ENCODE measurements at places on chromosomes 11 and 22. TPM values are rescaled to one million over a fixed set of nuclear protein-coding genes. Genes with fewer than 3 reads are reported as not detected.

DNA sequence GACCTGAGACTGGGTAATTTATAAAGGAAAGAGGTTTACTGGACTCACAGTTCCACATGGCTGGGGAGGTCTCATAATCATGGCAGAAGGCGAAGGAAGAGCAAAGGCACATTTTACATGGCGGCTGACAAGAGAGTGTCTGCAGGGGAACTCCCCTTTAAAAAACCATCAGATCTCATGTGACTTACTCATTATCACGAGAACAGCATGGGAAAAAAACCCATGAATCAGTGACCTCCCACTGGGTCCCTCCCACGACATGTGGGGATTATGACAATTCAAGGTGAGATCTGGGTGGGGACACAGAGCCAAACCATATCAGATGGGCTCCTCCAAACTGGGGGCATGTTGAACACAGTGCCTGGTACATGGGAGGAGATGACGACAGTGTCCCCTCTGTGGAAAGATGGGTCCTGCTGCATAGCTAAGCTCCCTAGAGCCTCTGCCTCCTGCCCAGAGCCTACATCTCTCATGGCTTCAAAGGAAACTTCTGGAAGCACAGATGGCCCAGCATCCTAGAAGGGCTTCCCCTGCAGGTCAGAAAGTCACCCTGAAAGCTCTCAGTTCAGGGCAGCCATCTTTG, 46.1 kb downstream of the MYEOV start:
- peak; percentile 12 for DNase-seq

GRCh38 chr11:58526721-58527120, 18.8 kb upstream of the OR5B21 start:
- DNase-seq, result no peak

DNA sequence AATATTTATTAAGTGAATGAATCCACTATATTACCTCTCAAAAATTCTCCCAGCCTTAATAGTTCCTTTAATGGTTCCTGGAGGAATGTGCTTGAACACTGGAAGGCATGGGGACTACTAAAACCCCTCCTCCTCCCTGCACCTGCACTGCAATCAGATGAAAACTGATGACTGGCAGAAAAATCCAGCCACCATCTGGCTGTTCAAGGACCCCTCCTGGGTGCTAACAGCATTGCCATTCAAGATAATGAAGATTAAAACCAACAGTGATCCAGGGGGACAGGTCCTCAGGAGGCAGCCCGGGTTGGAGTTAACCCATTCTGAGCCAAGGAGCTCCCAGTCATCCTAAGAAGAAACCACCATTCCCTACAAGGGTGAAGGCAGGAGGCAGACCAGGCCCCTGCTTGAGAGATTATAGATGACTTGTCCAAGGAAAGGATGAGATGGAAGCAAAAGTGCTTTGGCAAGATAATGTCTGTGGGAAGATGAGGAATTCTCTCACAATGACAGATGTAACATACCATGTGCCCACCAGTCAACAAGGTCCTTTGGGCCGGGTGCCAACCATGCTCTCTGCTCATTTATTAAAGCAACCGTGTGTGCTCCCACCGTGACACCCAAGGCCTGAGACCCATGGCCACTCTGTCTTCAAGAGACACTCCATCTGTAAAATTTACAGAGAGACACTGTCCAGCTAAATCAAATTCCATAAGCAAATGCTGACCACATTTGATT, 90.6 kb downstream of the LARGE1 start:
- DNase-seq, result no peak

DNA sequence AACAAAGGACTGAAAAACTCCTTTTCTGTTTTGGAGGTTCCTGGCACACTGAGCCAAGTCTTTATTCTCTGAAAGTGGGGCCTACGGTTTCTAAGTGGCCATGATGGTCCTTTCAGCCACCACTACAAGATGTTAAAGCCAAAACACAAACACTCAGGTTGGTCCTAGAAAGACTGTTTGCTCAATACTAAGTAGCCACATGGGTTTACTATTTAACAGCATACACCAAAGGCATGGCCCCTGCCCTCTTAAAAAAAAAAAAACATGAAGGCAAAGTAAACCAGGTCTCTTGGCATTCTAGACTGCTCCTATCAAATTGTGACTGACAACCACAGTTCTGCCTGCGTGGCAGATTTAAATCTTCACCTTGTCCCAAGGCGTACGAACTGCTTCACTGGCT, 123.6 kb upstream of the BID start:
- DNase-seq, result no peak

DNA sequence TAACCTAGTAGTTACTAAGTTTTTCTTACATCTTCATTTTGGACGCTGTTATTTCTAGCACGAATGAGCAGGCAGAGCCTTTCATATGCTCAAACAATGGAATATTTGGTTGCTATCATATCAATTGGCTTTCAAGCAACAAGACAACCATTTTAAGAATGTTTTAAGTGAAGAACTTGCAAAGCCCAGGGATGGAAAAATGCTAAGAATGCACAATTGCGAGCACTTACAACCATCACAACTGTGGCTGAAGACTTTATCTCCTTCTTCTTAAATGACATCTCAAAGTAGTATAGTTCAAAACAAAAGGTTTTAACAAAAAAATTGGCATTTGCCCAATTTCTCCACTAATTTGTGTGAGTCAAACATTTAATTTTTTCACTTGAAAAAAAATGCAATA, 8.3 kb upstream of the MMP1 start:
- DNase-seq, result no peak

DNA sequence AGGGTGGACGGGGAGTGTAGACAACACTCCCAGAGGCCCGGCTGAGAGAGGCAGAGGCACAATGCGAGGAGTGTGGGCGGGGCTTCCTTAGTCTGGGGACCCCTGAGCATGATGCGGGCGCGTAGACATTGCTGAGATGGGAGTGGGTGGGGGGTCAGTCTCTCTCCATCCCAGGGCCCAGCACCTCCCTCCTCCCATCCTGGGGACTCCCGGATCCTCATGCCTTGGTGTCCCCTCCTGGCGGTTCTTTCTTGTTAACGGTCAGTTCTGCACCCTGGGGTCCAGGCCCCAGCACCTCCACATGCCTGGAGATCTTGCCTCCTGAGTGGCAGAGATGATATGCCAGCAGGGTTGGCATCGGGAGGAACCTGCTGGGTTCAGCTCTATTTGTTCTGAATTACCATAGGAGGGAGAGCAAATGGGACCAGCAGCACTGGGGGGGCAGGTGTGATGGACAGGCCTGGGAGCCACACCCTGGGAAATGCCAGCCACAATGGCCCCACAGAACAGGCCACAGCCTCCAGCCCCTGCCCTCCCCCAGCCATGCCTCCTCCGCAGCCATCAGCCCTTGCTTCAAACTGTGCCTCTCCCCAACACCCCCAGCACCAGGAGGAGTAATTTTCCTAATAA, 55.7 kb downstream of the RTL6 start:
- no peak for DNase-seq

DNA sequence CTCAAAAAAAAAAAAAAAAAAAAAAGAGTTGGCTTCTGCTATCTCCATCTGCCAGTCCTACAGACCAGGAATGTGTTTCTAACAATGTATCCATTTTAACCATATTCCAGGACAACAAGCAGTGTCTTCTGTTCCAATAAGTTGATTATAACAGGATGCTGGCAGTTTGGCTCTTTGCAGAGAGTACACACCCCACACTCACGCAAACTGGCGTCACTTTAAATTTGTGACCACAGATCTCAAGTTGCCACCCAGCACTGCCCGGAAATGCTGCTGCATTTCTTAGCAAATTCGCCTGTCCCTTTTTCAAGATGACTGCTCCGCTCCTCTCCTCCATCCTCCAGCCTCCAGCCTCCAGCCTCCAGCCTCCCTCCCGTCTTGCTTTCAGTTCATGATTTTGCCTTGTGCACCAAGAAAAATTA, 44.3 kb downstream of the SCGB1A1 start:
- DNase-seq, result no peak

GRCh38 chr11:131938351-131938751, 567.9 kb downstream of the NTM start:
- no peak for DNase-seq

DNA sequence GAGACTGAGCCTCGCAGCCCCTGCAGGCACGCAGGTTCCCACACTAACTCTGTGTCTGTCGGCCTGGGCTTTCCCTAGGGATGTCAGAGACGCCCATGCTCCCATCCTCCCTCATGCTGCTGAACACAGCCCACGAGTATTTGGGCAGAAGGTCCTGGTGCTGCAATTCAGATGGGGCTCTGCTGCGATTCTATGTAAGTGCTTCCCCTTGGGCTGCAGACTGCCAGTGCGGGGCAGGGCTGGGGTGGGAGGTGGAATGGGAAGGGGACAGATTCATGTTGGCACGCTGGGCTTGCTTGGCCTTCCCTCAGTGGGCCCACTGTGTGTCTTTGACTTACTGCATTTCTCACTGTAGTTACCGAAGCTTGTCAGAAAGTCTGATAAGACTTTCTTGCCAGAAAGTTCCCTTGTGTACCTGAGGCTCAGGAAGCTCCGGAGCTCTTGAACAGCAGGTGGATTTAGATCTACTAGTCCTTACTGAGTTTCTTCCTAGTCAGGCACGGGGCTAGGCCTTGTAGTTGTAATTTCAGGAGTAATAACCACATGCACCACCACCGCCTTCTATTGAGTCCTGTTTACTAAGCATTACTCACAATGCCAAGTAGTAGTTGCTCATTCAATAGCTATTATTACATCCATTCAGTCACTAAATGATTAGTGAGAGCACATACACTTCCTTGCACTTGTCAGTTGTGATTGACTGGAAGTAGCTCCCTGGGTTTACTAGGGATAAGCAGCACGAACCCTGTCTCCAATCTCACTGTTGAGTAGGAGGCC, 65.2 kb downstream of the CABIN1 start:
- DNase-seq, result no peak

- no peak for DNase-seq
Measured at GRCh38 chr22:48389916-48390315, 1437.8 kb downstream of the BRD1 start.

GRCh38 chr22:32754413-32755041, 47.0 kb upstream of the TIMP3 start:
- no peak for DNase-seq

DNA sequence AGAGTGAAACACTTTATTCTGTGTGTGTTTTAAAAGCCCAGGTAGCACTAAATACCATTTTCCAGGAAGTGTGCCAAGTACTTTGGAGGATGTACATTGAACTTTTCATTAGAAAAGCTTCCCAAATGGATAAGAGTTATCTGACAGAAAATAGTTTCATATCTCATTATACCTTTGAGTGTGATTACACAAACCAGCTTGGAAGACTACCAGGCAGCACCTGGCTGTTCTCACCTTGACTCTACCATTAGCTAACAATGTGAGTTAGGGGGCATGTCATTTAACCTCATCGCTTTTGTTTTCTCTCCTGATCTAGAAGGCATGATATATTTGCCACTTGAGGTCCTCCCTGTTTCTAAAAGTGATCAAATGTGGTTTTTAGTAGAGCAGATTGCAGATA, 50.2 kb downstream of the GRM5 start:
- DNase-seq, result no peak

- DNase-seq, result no peak
Measured at GRCh38 chr11:100629671-100630070, 57.4 kb upstream of the ARHGAP42 start.

CD6 gene
- 222 TPM for total RNA-seq

SCN2B gene
- total RNA-seq, result not detected

LINC01488 gene
- not detected for total RNA-seq

JHY gene
- total RNA-seq, result 1.6 TPM

GPR83 gene
- total RNA-seq, result not detected

SCGB1C1 gene
- total RNA-seq, result not detected

MISFA gene
- total RNA-seq, result not detected
